ENCODE measurements at places on chromosomes 2 and 18. TPM values are rescaled to one million over a fixed set of nuclear protein-coding genes. Genes with fewer than 3 reads are reported as not detected.

GRCh38 chr18:59577386-59577655, 119.9 kb downstream of the CCBE1 start:
- DNase-seq = no peak

DNA sequence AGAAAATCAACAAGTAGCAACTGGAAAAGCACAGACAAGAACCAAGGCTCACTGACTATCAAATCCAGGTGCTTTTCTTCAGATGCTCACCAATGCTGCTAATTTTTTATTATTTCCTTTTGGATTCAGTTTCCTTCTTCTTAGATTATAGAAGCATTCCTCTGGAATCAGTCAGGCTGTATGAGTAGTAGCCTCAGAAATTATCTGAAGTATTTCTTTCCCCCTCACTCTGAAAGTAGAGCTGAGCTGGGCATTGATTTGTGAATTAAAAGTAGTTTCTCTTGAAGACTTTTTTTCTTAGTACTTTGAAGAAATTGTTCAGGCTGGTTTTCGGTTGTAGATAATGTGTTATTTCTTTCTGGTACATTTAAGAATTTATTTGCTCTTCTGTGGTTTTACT, 273.7 kb downstream of the NOL4 start:
- no peak for DNase-seq

DNA sequence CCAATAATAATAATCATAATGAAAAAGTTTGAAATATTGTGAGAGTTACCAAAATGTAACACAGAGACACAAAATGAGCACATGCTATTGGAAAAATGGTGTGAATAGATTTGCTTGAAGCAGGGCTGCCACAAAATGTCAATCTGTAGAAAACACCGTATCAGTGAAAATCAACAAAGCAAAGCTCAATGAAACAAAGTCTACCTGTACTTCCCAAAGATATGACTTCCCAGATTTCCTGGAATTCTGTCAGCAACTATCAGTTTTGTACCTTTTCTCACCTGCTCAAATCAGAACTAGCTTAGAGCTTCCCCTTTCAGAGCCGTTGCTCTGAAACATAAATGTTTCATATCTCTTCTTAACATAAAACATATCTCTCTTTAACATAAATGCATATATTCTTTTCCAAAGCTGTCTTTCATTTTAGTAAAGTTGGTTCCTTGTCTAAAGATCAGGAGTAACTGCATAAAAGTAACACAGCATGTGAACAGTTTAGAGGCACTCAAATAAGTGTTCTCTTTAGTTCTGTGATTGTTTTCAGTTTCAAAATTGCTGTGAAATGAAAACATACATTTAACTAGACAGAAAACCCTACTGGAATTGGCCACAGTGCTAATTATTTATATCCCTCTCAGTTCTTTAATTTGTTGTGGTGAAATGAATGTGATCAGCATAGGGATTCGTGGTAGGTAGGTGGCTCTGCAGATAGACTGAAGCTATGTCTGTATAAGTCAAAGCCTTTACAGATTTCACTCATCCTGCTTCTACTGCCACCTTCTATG, 262.5 kb downstream of the KCNJ3 start:
- DNase-seq = no peak

GRCh38 chr2:63741884-63742579, 99.7 kb upstream of the UGP2 start:
- no peak for DNase-seq

GRCh38 chr18:506264-506663, 5.8 kb upstream of the COLEC12 start:
- no peak for DNase-seq

GRCh38 chr2:176192351-176192750, 3.9 kb downstream of the HOXD1 start:
- DNase-seq = no peak

DNA sequence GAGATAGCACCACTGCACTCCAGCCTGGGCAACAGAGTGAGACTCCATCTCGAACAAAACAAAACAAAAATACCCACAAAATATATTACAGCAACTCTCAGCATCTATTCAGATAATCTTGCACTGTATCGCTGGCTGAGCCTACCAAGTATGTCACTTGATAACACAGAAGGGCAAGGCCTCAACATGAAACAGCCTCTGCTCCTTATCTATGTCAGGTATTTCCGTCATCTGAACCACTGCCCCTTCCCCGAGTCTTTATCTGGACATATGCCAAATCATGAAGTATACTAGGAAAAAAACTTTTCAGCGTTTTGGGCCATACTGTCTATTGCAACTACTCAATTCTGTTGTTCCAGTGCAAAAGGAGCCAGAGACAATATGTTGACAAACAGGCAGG, 17.7 kb downstream of the PDIA6 start:
- no peak for DNase-seq

DNA sequence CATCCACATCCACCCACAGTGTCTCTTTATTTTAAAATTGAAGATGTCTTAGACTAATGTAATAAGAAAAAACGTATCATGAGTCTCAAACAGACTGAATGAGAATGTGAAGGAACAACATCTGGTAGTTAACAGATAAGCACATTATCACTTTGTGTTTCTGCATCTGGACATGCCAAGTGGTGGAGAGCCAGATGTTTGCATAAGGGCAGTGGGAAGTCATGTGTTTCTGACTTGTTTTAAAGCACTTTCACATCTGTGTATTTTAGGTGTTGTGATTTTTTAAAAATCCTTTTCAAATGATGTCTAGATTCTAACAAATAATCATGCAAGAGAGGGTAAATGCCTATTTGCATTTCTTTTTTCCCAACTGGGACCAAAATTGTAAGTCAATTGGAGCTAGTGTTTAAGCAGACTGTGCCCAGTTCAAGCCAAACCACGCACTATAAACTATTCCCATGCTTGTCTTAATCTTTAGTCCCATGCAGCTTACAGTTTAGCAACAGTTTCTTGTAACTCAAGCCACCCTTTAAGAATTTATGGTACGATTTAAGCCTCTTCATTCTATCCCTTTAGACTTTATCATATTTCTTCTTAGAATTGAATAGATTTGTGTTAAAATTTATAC, 272.7 kb upstream of the DOK6 start:
- no peak for DNase-seq

DNA sequence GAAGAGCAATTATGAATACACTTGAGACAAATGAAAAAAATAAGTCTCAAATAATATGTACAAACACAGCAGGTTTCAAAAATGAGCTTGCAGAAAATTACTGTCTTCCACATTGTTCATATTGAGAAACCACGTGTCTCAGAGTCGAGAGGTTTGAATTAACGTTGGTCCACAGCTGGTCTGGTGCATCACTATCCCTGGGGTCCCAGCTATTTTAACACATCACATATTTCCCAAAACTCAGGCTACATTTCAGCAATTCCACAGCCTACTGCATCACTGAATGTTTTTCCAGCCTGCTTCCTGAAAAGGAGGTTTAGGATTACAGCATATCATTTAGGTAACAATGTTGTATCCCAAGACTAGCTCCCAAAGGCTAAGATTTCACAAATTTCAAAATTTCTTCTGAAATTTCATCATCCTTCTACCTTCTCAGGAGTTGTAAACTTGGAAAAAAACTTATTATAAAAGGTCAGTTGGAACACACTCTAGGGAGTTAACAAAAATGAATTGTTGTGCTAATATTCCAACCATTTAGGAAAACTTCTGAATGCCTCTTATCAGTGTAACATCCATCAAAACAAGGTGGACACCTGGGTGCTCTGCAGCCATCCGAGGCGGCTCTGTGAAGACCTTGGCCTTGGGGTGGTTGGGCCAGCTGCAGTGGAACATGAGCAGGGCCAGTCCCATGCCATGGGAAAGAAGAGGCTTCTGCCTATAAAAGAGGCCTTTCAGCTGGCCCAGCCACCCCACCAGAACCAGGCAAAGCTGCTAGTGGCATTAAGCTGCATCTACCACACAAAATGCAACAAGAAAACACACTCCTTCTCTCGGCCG, 198.1 kb upstream of the RBBP8 start:
- DNase-seq = no peak

DNA sequence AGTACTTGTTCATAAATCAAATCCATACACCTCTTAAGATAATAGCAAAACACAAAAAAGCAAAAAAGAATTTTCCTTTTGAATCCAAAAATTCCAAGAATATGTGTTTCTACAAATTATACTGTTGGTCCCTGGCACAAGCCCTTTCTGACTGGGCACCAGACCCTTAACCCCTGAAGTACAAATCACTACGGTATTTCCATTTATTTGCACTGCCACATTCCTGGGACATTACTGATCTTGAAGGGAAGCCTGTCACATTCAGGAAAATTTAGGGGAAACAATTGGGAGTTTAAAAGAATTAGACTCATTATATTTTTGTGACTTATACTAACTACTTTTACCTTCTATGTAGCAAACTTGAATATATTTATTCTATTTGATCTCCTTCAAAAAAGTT, 98.8 kb downstream of the ZNF521 start:
- no peak for DNase-seq

- no peak for DNase-seq
These were observed 18.7 kb downstream of the ITPRID2 start for GRCh38 chr2:181910028-181910831.

Gene FAM98A
- total RNA-seq = 15.0 TPM

Gene TOGARAM2
- under 0.01 TPM for total RNA-seq

All from vagina (tissue), 2 donors.